ENCODE measurements at places on chromosomes 16 and 17. TPM values are rescaled to one million over a fixed set of nuclear protein-coding genes. Genes with fewer than 3 reads are reported as not detected.

DNA sequence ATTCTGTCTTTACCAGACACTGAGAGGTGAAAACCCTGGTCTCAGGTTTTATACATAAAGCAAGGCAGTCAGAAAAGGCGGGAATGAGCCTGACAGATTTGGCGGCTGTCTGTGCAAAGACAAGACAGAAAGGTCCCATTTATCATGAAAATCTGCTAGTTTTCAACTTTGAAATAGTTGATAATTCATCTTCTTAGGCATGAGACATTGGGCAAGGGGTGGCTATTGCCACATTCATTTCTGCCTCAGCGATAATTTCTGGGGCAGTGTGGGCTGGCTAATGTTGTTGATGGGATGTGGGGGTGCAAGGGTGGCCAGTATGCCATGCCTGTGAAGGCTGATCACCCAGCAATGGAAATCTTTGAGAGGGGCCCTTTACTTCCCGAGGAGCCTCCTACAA is 173.8 kb upstream of the RPH3AL start:
- DNase-seq, result no peak

DNA sequence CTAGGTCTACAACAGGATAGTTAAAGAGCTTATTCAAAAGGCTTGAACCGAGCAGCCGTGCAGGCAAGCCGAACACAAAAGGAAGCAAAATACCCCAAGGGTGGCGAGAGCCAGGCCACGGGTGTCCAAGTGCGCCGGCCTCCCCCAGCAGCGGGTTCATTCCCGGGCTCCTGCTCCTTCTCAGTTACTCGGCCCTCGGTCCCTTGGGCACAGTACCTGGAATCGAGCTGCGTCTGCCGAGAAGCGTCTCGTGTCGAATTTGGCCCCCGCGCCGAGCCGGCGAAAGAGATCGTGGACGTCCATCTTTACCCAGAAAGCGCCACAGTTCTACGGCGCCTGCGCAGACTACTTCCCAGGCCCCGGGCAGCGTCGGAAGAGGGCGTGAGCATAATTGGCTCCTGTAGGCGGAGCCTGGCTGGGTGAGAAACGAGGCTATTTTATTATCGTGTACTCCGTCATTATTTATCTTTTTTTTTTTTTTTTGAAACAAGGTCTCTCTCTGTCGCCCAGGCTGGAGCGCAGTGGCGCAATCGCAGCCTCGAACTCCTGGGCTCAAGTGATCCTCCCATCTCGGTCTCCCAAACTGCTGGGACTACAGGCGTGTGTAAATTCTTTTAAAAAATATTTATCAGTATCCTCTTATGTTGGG is at the start of gene DDX52:
Gene DDX52 (minus strand): TSS at position 329 of the 649 bp plus-strand sequence. CDS start 26 bp downstream, at position 303.
- peak; percentile 96 for DNase-seq

DNA sequence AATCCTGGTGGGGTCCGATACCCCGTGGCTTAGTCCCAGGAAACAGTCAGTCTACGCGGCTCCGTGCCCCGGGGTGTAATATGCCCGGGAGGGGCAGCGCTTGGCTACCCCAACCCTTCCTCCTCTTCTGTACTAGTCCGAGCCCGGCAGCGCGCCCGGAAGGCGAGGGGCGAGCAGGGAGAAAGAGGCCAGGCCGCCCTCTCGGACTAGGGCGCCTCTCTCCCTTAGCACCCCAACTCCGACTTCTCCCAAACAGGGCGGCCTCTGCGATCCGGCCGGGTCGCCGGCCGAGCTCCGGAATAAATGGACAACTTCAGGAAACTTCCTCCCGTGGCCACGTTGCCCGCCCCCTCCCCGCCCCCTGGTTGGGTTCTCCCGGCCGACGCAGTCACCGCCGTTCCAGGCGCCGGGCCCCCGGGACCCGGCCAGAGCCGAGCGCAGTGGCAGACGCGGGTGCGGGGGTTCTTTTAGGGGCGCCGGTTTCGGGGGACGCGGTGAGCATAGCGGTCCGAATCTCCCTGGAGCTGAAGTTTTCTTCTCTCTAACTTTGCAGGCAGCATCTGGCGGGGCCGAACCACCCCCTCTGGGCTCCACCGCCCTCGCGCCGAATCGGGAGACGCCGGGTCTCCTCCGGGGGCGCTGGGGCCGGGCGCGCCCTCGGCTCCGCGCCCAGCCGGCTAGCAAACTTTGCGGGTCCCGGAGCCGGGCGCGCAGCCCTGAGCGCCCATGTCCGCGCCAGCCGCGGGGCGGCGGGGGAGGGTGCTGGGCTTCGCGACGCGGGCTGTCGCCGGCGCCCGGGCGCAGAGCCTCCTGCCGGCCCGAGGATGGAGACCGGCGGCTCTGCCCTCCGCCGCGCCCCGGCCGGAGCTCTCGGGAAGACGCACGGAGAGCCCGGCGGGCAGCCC is at the start of gene SDK2:
Gene SDK2 (minus strand): TSS at position 301 of the 905 bp plus-strand sequence. CDS start 357 bp downstream, outside the sequence.
- DNase-seq, result peak; percentile 32

DBNDD1 gene
- 5.1 TPM for total RNA-seq

ITGAX gene
- 2.8 TPM for total RNA-seq

- no peak for DNase-seq
Measured at GRCh38 chr16:85731179-85731578, 19.7 kb downstream of the C16orf74 start.

DNA sequence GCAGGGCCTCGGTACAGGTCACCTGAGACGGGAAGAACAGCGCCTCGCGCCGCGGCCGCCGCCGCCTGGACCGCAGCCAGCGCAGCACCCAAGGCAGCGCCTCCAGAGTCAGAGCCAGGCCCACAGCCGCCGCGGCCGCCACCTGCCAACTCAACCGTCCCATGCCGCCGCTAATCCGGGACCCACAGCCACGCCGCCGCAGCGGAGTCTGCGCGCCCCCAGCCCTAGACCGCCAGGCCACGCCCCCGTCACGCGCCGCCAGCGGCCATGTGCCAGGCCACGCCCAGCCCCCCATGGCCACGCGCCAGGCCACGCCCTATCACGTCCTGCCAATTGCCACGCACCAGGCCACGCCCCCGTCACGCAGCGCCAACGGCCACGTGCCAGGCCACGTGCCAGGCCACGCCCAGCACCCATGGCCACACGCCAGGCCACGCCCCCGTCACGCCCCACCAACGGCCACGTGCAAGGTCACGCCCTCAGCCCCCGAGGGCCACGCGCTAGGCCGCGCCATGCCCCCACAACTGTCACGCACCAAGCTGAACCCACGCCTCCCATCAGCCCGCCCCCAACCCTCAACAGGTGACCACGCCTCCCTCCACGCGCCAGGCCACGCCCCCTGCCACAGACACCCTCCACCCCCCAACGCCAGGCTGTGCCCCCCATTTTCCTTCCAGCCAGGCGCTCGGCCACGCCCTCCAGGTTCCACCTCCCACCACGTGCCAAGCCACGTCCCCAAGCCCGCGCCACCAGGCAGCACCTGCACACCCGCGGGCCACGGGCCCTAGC is at the start of gene PLD6:
Gene PLD6 (minus strand): TSS at position 210 of the 789 bp plus-strand sequence. CDS start 47 bp downstream, at position 163.
- peak; percentile 92 for DNase-seq

DNA sequence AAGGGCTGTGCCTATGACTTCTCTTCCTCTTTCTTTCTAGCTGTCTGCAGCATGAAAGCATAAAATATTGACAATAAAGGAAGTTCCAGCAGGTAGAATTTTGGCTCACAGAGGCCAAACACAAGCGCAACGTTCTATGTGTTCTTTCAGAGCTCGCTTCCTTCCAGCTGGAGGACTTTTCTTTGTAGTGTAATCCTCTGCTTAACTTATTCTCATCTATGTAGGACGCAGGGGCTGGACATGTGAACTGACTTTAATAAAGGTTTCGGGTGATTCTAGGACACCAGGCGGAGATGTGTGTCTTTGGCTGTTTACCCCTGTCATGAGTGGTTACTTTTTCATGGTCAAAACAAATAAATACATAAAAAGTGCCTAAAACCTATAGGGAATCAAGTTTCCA is 191.5 kb upstream of the MAF start:
- DNase-seq, result no peak

- no peak for DNase-seq
Measured at GRCh38 chr17:76404256-76404655, 19.8 kb downstream of the SPHK1 start.

- DNase-seq, result no peak
Measured at GRCh38 chr17:77124192-77124889, 16.4 kb upstream of the SEC14L1 start.

GRCh38 chr17:5249615-5250014 is 15.0 kb upstream of the SCIMP start:
- peak; percentile 76 for DNase-seq

DNA sequence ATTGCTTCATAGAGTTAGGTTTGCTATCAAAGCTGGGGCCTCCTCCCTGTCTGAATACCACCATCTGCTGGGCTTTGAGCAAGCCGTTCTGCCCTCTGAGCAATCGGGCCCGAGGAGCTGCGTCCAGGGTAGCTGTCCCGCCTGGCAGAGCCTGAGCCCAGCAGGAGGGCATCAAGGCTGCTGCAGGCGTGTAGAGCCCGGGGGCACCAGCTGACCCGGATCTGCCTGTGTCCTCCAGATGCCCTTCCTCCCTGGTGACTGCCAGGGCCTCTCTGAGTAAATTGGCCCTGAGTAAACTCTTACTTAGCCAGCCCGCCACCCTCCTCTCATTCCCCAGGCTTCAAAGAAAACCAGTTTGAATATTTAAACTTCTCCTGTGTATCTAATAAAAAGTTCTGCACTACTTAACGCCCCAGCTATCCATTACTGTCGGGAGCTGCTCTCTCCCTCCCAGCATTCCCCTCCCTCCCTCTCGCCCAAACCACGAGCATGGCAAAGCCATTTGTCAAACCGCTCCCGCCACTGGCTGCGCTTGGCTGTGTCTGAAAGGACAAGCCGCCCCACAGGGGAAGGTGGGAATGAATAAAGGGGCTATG is 16.4 kb downstream of the CDK5RAP3 start:
- no peak for DNase-seq

DNA sequence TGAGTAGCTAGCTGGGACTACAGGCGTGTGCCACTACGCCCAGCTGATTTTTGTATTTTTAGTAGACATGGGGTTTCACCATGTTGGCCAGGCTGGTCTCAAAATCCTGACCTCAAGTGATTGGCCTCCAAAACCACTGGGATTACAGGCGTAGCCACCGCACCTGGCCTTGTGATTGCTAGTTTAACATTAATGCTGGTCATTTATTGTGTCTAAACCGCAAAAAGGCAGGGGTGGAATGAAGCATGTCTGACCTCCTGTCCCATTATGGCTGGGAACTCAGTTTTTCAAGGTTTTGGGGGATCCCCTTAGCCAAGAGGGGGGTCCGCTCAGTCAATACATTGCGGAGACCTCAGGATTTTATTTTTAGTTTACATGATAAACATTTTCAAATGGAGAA is 10.7 kb upstream of the CNGB1 start:
- no peak for DNase-seq

- DNase-seq, result no peak
Measured at GRCh38 chr16:21702276-21702675, 38.5 kb downstream of the OTOA start.
